ENCODE measurements at places on chromosomes 6 and 20. TPM values are rescaled to one million over a fixed set of nuclear protein-coding genes. Genes with fewer than 3 reads are reported as not detected.

Gene SLA2
- total RNA-seq, result 0.23 TPM

Gene GRM1
- 0.41 TPM for total RNA-seq

Gene GUCA1A
- total RNA-seq, result 10.9 TPM

Gene LPIN3
- 8.5 TPM for total RNA-seq

Gene PTCHD4
- total RNA-seq, result 1.6 TPM

Gene HLA-DMA
- total RNA-seq, result 9.3 TPM

Gene CD40
- 12.9 TPM for total RNA-seq

Gene FOXS1
- not detected for total RNA-seq

All from WTC11 (cell line).